CD4-positive, alpha-beta T cell treated with Interleukin-12 subunit alpha and Interleukin-12 subunit beta, for 1 hour (primary cell): ENCODE measurements at places on chromosomes 5 and 9.

DNA sequence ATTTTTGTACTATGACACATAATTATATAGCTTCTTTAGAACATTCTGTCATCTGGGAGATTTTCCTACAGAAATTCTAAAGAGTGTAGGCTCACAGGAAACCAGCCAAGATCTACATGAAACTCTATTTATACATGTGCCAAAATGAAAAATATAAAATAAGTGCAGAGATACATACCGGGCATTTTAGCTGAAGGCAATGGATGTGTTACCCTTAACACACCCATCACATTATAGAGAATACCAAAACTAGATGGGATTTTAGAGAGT, 125.9 kb downstream of the TRIM32 start:
- no peak for DNase-seq

GRCh38 chr5:32273821-32274220, 38.9 kb downstream of the MTMR12 start:
- DNase-seq, result no peak

DNA sequence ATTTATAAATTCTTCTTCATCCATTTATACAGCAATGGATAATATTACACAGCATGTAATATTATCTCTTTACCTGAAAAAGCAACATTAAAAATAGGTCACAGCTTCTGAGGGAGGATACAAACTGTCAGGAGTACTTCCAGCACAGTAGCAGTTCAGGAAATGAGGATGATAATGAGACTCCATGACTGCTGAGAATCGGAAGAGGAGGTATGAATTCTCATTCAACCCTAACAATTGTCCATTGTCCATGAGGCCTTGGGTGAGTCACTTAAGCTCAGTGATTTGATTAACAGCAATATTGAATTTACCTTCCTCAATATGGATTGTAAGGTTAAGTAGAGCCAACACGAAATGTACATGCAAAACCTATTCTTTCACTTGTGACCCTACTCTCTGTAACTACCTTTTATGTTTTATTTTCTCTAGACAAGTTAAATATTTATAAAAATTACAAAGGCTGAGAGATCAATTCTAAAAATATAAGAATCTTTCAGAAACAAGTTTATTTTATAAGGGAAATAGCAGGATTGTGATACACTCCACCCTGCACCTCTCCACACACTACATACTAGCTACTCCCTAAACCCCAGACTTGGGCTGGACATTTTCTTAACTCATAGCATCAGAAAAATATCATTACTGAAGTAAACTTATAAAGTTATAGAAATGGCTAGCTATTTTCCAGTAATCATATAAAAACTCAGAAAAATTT, 159.1 kb upstream of the ACOT12 start:
- no peak for DNase-seq

- DNase-seq, result no peak
These were observed 14.1 kb downstream of the UGT3A2 start for GRCh38 chr5:36052538-36052937.

DNA sequence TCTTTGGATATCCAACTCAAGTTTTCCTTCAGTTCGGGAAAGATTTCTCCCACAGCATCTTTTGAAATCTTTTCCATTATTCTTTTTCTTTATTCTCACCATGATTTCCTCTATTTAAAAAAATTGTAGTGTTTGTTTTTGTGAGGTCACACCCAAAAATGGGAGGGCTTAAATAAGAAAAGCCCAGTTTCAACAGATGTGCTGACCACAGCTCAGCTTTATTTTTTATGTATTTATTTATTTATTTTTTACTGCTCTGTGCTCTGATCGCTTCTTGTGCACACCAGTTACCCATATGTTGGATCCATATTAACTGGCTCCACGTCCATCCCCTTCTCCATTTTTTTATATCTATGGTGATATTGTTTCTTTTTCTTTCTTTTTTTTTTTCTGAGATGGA, 20.3 kb downstream of the GFPT2 start:
- no peak for DNase-seq

GRCh38 chr5:82679660-82680059, 397.5 kb downstream of the TMEM167A start:
- DNase-seq, result no peak

DNA sequence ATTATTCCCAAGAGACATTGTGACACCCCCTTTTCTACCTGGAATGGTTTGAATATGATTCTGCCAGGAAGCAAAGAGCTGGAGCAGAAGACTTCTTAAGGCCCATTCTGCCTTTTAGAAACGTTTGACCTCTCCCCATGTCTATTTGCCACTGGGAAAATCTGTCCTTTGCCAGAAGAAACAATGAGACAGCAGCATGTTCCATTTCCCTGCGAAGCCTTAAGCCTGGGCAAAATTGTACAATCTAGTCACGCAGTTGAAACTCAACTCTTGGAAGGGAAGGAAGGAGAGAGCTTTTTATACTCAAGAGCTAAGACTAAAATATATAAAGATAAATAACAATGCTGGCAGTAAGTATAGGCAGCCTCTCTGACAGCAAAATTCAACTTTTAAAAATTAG, 22.1 kb upstream of the SPOCK1 start:
- no peak for DNase-seq

GRCh38 chr5:39014561-39014960, 59.6 kb downstream of the RICTOR start:
- no peak for DNase-seq

- no peak for DNase-seq
These were observed 286.4 kb downstream of the GADD45G start for GRCh38 chr9:89891221-89891590.

- DNase-seq, result no peak
These were observed 167.3 kb upstream of the FST start for GRCh38 chr5:53313145-53313544.

DNA sequence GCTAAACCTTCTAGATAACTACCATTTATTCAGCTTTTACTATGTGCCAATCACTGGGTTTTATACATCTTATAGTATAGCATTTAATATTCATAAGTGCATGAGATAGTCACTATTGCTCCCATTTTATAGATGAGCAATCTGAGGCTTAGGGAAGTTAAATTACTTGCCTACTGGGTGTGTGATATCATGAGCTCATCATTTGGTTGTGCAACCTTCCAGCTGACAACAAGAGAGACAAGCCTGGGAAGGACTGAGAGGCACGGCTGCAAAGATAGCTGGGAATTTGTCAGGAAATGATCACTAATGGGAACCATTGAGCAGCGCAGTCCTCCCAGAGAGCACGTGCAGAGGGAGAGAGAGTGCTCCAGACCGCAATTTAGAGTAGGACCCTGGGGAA, 481.6 kb upstream of the KIF2A start:
- no peak for DNase-seq

DNA sequence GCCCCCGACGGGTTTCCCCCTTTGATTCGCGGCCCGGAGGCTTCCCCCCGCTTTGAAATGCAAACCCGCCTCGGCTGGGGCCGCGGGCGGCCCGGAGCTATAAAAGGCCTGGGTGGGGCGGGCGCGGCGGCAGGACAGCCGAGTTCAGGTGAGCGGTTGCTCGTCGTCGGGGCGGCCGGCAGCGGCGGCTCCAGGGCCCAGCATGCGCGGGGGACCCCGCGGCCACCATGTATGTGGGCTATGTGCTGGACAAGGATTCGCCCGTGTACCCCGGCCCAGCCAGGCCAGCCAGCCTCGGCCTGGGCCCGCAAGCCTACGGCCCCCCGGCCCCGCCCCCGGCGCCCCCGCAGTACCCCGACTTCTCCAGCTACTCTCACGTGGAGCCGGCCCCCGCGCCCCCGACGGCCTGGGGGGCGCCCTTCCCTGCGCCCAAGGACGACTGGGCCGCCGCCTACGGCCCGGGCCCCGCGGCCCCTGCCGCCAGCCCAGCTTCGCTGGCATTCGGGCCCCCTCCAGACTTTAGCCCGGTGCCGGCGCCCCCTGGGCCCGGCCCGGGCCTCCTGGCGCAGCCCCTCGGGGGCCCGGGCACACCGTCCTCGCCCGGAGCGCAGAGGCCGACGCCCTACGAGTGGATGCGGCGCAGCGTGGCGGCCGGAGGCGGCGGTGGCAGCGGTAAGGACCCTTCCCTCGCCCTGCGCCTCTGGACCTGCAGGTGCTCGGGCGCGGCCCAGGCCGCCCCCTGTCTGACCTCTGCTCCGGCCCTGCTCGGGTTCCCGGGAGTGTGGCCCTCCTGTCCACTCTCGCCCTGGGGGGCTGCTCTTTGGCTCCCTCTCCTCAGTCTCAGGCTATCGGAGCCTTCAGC, at the start of gene CDX1:
Gene CDX1, plus strand, starts transcription at position 129 of the 862 bp plus-strand sequence. Its CDS starts 99 bp downstream, at position 228.
- DNase-seq, result no peak

- DNase-seq, result no peak
These were observed 26.4 kb downstream of the TNFSF15 start for GRCh38 chr9:114779352-114779845.

GRCh38 chr5:22352493-22352892, 500.7 kb downstream of the CDH12 start:
- no peak for DNase-seq

DNA sequence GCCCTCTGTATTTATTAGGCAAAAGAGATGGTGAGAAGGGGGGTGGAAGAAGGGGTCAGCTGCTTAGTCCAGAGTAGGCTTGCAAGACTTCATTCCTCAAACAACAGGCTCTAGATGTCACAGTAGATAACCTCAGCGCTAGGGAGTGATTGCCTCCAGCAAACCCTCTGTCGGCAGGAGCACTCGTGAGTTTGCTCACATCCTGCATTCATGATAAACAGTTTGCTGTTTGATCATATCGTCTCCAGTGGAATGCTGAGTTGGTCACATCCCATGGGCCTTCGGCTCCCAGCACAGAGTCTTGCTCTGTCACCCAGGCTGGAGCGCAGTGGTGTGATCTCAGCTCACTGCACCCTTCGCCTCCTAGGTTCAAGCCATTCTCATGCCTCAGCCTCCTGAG, 3.6 kb downstream of the TTC23L start:
- no peak for DNase-seq

GRCh38 chr9:70484232-70485130, 70.0 kb upstream of the KLF9 start:
- DNase-seq, result peak; percentile 62

DNA sequence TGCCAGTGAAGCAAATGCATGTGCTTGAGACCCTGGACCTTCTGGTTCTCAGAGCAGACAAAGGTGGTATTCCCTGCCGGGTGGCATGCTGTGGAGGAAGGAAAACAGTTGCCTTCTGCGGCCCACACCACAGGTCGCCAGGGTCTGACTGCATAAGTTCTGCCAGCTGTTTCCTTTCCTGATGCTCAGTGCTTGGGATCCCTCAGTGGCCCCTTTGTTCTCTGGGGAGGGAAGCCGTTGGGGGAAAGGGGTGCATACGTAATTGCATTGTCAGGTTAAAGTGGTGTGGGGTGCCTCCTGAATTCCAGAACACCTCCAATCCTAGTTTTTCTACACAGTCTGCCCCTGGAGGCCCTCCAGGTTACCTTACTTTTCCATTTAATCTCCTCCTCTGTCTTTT, 43.1 kb upstream of the SLC2A8 start:
- no peak for DNase-seq

- no peak for DNase-seq
These were observed 30.4 kb downstream of the RUSC2 start for GRCh38 chr9:35520364-35520710.

GRCh38 chr5:28084069-28084468, 1045.7 kb upstream of the CDH9 start:
- no peak for DNase-seq

DNA sequence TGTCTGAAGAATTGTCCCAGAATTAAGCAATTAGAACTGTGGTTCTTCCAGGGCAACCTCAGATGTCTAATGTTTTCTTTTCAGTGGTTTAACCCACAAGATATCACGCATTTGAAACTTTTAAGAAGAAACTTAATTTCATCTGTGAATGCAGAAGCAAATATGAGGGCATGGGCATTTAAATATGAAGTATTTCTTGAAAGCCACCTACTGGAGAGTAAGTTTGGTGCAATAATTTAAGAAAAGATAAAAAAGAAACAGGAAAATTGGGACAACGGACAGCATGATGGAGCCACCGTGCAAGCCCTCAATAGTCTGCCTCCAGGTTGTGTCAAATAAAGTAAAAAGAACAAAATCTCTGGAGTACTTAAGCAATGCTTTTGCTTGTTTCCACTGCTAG, 1.2 kb upstream of the CAPSL start:
- no peak for DNase-seq

GRCh38 chr5:119445544-119445943, 6.8 kb upstream of the HSD17B4 start:
- DNase-seq, result no peak

- no peak for DNase-seq
These were observed 18.7 kb downstream of the SPRY4 start for GRCh38 chr5:142306077-142306502.

- no peak for DNase-seq
These were observed 364.7 kb downstream of the CAAP1 start for GRCh38 chr9:26527931-26528330.

DNA sequence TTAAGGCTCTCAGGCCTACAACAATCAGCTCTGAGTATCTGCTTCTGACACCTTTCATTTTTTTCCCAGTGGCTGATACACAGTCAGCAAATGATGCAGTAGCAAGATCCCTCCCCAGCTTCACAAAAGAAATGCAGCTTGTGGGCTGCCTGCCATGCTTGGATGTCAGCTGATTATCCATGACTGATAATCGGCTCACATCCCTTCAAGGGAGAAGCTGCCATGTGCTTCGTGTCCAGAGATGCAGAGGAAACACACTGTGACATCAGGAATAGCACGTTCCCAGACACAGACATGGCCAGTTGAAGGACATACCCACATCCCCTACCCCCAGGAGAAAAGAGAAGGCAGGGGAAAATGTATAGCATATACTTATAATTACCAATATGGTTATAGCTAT, 27.9 kb downstream of the TMEM215 start:
- no peak for DNase-seq

GRCh38 chr9:38527503-38527902, 92.9 kb downstream of the ANKRD18A start:
- DNase-seq, result no peak

GRCh38 chr9:88308831-88309560, 79.2 kb upstream of the SPIN1 start:
- no peak for DNase-seq

- no peak for DNase-seq
These were observed 200.0 kb downstream of the ATP10B start for GRCh38 chr5:160651692-160652645.

- no peak for DNase-seq
These were observed 40.2 kb downstream of the FBXW11 start for GRCh38 chr5:171966270-171966669.

DNA sequence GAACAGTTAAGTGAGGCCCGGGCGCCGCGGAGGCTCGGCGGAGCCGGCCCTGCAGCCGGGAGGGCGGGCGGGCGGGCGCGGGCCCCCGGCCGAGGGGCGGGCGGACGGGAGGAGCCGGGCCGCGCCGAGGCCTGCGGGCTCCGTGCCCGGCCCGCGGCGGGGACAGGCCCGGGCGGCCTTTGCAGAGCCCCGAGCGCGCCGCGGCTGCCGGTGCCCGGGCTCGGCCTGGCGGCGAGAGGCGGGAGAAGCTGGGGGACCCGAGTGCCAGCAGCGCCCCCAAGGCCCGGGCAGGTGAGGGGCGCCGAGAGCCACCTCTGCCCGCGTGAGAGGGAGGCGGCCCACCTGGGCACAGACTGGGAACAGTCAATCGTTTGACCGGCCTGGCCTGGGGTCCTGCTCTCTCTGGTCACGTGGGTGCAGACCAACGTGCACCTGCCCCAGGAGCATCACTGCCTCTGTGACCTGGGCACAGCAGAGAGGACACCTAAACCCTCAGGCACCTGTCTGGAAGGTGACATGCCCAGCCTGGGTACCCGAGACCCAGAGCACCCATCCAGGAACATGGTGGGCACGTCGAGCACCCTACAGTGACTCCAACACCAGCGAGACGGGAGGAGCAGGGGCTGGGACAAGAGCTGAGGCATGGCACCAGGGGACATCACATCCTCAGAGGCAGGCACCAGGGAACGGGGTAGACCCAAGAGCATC, 531 bp downstream of the MVB12B start:
- peak; percentile 29 for DNase-seq
